ENCODE measurements at places on chromosomes 16 and 17. TPM values are rescaled to one million over a fixed set of nuclear protein-coding genes. Genes with fewer than 3 reads are reported as not detected.

Gene WNT9B
- total RNA-seq, result under 0.01 TPM

Gene MYOCD
- total RNA-seq, result 0.25 TPM

Gene CRAMP1
- total RNA-seq, result 10.6 TPM

Gene MSLN
- not detected for total RNA-seq

Gene KRTAP3-1
- total RNA-seq, result not detected

Gene AOC2
- 0.49 TPM for total RNA-seq

Gene TMEM238L
- total RNA-seq, result not detected

Gene SRCIN1
- total RNA-seq, result 29.0 TPM

Gene NTN3
- 3.2 TPM for total RNA-seq
